ENCODE measurements at places on chromosomes 3 and 15.

DNA sequence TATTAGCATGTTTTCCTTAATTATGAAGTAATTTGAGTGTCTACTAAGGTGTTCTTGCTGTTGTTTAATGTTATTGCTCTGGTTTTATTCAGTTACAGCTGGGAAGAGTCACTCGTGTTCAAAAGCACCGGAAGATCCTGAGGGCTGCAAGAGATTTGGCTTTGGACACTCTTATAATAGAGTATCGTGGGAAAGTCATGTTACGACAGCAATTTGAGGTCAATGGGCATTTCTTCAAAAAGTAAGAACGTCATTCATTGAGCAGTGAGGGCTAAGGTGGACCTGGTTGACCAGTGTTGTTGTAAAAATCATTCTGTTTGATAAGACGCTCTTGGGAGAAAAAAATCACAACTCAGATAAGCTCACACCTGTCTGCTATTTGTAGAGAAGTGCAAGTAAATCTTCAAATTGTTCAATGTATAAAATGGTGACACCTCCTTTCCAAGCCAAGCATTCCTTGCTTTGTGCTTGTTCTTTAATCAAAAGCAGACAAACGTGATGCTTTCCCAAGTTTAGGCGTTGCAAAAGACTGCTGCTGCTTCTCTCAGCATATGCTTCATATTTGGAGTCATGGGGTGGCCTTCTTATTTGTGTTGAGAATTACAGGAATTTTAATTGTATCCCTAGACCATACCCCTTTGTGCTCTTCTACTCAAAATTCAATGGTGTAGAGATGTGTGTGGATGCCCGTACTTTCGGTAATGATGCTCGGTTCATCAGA lies 44.2 kb downstream of the SETD5 start:
- no peak for DNase-seq

DNA sequence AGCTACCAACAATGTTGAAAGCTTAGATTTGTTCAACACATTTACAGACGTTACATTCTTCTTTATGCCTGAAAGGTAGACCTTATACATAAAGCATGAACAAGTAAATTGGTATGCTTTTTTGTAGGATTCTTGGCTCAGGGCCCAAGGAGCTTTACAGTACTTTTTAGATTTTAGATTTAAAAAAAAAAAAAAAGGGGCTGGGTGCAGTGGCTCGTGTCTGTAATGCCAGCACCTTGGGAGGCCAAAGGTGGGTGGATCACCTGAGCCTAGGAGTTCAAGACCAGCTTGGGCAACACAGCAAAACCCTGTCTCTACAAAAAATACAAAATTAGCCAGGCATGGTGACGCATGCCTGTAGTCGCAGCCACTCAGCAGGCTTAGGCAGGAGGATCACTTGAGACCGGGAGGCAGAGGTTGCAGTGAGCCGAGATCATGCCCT lies 39.7 kb downstream of the MEF2A start:
- DNase-seq = no peak

GRCh38 chr3:101903451-101903871 lies 54.1 kb downstream of the NFKBIZ start:
- peak; percentile 13 for DNase-seq

DNA sequence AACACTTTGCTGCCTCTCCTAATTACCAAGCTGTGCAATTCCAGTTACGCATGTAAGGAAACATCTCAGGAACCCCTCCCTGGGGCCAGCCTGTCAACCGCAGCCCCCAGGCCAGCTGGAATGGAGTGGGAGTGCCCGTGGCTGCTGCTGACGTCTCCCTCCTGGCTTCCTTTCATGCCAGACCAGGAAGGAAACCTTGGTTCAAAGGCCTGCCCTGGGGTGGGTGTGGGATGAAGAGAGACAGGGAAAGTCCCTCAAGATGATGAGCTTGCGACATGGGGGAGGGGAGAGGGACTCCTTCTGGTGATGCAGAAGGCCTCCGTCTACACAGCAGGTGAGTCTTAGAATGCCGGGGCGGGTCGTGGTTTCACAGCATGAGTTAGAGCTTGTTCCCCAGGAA lies 11.4 kb upstream of the CYP11A1 start:
- no peak for DNase-seq

DNA sequence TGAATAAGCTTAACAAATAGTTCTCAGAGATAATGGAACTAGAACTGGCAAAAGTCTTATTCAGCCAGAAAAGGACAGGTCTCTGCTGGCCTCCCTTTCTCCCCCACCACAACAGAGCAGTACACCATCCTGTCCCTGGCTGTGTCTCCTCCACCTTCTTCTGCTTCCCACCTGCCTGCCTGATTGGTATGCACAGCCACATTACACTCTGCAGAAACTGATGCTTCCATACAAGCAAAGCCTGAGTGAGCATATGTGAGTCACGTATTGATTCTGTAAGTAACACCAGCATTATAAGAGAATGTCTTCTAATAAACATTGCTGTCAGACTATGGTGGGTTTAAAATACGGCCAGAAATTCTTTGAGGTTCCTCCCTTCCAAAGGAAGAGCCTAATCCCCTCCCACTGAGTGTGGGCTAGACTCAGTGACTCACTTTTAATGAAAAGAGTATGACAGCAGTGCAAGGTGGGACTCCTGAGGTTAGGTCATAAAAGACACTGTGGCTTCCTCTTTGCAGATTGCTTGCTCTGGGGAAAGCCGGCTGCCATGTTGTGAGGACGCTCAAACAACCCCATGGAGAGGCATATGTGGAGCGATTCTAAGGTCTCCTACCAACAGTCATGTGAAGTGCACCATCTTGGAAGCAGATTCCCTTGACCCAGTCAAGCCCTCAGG lies 44.4 kb downstream of the ANXA2 start:
- DNase-seq = no peak

DNA sequence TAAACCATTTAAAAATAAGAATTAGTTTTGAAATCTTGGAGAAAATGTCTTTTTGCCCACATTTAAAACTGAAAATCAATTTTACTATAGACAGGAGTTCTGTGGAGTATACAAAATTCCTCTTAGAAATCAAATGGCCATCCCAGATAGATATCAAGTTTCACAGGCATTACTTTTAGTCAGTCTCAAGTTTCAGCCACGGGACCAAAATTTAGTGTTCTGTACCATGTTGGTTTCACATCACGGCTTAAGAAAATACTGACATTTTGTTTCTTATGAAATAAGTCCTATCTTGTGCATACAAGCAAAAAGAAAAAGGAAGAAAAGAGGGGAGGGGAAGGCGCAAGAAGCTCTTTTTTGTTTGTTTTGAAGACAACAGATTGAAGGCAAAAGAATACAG lies 45.7 kb downstream of the EIF2AK4 start:
- no peak for DNase-seq

DNA sequence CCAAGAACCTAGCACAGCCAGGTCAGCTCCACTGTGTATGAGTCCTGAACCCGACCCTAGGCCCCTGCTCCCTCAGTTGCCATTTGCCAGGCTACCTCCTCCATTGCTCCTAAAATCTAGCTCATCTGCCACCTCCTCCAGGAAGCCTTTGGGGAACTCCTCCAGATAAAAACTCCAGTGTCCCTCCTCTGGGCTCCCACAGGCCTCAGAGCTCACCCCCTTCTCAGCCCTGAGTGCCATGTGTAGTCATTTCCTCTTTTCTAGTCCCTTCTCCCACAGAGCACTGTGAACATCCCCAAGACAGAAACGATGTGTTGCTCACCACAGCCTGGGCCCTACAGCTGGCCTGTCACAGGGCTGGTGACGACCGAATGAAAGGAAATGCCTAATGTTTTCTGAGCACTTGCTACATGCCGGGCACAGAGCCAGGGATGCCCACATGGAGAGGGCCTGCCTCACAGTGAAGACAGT lies 61.0 kb downstream of the IQSEC1 start:
- peak; percentile 58 for DNase-seq

DNA sequence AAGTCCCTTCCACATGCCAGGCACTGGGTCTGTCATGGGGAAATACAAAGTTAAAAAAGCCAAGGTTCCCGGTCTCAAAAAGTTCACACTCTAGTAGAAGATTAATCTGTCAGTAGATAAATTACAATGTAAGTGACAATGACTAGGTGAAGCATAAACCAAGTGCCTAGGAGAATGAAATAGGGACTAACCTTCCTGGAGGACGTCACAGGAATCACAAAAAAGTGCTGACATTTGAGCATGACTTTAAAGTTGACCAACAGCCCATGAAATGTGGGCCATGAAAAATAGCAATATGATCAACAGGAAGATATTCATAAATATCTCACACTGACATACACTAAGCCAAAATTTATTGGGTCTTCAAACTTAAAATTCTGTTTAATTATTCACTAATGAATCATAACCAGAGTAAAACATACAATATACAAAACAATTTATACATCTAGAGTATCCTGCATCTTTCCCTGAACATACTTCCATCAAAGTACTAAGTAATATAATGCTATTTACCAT lies 20.0 kb downstream of the COPS2 start:
- no peak for DNase-seq

DNA sequence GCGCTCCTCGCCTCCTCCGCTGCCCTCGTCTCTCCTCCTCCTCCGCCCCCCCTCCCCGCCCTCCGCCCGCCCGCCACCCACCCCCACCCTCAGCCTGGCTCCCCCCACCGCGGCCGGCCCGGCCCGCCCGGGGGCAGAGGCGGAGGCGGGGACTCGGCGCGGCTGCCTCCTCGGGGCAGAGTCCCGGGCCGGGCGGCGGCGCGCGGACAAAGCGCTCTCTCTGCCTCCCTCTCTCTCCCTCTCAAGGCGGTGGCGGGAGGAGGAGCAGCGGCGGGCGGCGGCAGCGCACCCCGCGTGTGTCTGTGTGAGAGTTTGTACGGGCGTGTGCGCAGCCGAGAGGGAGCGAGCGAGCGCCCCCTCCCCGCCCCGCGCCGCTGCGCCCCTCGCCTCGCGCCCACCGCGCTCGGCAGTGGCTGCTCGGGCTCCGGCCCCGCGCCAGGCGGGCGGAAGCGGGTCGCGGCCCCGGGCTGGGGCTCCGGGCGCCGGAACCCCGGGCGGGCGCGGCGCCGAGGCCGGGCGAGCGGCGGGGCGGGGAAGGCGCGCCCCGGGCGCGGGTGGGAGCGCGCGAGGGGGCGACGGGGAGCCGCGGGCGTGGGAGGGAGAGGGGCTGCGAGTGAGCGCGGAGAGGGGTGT lies at the start of gene IGF2BP2:
Gene IGF2BP2 (minus strand): TSS at position 37 of the 633 bp plus-strand sequence. CDS start 82 bp downstream, outside the sequence.
- DNase-seq = peak; percentile 80

GRCh38 chr3:65398953-65399352 lies 639.8 kb downstream of the MAGI1 start:
- no peak for DNase-seq

DNA sequence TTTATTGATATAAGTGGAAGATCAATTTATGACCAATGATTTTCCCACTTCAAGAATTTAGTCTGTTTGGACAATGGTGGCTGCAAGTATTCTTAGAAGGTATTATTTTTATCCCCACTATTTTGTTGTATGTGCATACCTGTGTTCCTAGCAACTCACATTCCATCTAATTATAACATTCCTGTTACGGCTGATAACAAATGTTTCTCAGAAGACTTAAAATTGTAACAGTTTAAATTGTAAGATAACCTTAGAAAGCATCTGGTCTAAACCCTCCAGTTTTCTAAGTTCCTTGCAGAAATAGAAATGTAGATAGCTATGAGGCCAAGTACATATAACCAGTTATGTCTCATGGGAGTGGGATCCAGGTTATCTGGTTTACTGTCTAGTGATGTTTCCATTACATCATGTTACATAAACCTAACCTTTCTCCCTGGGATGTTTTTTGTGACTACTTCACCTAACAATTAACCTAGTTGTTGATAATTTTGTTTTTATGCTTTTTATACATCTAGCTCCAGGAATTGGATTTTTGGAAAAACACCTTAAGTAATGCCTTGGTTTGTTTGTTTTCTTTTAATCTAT lies 11.1 kb upstream of the MFN1 start:
- no peak for DNase-seq

- no peak for DNase-seq
These were observed 102.6 kb downstream of the GMPS start for GRCh38 chr3:155972885-155973584.

GRCh38 chr3:86954747-86955146 lies 36.2 kb downstream of the VGLL3 start:
- no peak for DNase-seq

DNA sequence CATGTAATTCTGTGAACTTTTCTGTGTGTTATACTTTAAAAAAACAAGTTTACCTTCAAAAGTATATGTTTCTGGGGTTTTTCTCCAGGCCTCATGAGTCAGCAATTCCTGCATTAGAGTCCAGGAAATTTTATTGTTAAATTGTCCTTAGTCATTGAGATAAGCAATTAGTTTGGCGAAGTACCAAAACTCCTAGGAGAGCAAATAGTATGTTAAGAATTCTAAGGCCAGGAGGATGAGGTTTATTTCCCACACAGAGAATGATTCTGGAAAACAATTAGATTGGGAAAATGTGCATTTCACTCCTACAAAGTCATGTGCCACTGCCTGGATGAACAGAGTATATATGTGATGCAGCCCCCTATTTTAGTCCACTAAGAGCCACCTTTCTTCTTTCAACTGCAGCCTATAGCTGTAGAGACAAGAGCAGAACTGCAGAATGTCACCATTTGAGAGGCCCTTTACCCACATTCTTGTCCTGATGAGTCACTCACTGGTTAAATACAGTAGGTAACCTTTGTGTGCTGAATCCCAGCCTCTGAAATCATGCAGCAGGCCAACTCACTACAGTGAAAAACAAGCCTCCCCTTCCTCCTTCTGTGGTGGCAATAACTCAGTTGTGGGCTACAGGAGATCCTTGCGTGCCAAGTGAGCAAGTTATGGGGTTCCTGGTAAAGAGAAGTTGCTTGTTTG lies 452.8 kb upstream of the THBS1 start:
- DNase-seq = peak; percentile 72

GRCh38 chr3:50418850-50419249 lies 59.5 kb upstream of the TMEM115 start:
- DNase-seq = no peak

DNA sequence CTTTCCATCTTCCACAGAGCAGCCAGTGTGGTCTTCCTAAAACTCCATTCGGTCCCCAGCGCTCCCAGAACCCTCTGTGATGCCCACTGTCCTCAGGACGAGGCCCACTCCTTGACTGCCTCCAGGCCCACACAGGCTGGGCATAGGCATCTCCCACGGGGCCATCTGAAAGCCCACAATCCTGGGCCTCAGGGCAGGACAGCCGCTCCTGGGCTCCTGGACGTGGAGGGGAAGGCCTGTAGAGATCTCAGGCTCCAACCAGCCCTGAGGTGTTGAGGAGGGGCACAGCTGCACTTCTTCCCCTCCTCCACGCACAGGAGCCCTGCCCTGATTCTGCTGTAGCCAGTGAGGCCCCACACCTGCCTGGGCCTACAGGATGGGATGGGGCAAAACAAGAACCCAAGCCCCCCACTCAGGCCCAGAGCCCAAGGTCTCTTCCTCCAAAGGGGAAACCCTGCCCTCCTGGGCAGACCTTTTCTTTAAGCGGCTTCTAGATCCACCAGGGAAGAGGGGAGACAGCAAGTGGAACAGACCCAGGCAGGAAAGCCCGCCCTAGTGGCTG lies 25.9 kb downstream of the SHISA5 start:
- no peak for DNase-seq

- DNase-seq = peak; percentile 62
These were observed 44.6 kb downstream of the SLC12A1 start for GRCh38 chr15:48250640-48251076.

Measured in AG08395 (cell line).